ENCODE measurements at places on chromosomes 2 and 18. TPM values are rescaled to one million over a fixed set of nuclear protein-coding genes. Genes with fewer than 3 reads are reported as not detected.

MC2R gene
- not detected for total RNA-seq

IL36RN gene
- total RNA-seq: not detected

- no peaks in the 10 kb centered on the region for H3K36me3 ChIP-seq
- H3K4me3 ChIP-seq: no peak overlapping the region
- no peak overlapping the region for H3K27ac ChIP-seq
- H3K27me3 ChIP-seq: no peaks in the 10 kb centered on the region
- no peak for DNase-seq
Observed at GRCh38 chr2:39606585-39606984, 59.1 kb upstream of the TMEM178A start.

DNA sequence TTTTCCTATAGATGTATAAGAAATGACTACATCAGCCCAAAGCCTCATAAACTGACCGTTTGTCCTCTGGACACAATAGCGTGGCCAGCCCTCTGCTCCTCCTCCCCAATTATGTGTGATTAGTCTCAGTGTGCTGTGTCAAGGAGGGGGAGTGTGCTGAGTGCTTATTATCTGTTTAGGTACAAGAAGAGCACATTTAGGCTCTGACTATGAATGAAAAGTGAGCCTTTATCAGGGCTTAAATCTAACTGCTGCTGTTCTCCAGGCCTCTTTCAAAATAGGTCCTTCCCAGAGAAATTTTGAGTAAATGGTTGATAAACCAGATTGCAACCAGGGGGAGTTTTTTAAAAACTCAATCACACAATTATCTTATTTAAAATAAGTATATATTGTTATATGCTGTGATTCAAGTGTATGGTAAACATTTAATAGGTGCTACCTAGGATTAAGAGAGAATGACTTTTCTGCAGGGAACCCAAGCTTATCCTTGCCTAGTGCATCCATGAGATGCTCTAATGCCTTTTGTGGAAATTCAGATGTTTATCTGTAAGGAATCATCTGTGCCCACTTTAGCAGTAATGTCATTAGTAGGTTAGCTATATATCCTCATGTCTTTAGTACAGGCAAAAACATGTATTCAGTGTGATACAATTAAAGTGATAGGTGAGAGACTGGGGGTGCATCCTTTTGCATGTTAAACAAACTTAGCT lies 168.7 kb upstream of the SIX3 start:
- H3K27ac ChIP-seq: no peak overlapping the region
- no peaks in the 10 kb centered on the region for H3K27me3 ChIP-seq
- no peak overlapping the region for H3K4me3 ChIP-seq
- DNase-seq: no peak

DNA sequence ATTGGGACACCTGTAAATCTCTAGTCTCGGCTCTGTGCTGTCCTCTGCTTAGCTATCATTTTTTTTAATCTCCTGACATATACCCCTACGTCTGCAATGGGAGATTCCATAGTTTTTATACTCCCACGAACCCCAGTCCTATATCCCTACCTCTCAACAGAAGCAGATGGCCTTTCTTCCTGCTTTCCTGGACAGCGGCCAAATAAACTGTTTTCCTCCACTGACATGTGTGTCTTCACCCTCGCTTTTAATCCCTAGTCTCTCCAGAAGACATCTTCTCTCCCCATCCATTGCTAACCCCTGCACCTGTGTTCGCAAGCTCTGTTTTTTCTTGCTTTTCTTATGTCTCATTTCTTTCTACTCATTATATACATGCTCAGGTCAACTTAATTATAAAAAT lies 395.4 kb downstream of the EPHA4 start:
- H3K27me3 ChIP-seq: no peaks in the 10 kb centered on the region
- no peak for DNase-seq
- H3K27ac ChIP-seq: no peak overlapping the region
- H3K4me3 ChIP-seq: no peak overlapping the region
